ENCODE measurements at places on chromosomes 3 and 15.

GRCh38 chr15:68229386-68230156 lies at the start of gene CLN6:
CLN6 (minus strand) TSS chr15:68229728; CDS start chr15:68229584, 144 bp downstream.
- peak; percentile 83 for DNase-seq

DNA sequence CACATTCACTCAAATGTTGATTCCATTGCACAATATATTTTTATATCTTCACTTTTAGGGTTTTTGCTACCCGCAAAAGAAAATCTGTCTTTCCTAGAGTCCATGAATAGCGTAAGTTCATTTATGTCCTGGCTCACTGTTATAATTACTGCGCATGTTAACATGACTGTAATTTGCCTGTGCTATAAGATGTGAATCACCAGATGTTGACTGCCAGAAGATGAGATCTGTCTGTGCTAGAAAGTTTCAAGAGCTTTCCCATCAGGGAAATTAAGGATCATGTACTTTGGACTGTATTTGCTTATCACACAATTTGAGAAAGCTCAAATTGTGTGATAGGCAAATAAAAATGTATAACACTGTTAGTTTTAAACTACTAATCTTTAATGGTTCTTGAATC lies 322.5 kb downstream of the CHL1 start:
- no peak for DNase-seq

DNA sequence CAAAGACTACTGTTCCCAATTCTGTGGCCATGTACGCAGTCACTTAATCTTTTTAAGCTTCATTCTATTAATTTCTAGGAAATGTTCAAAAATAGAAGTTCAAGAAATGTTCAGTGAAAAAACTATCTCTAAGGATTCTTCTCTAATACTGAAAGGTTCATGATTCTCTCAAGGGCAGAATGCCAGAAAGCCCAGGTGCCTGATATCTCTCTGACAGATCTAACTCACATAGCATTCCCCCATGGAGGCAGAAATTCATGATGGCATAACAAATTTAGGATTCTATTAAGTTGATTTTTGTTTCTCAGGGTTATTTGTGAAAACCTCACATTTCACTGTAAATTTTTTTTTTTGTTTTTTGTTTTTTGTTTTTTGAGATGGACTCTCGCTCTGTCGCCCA lies 17.5 kb downstream of the CHRM5 start:
- no peak for DNase-seq

DNA sequence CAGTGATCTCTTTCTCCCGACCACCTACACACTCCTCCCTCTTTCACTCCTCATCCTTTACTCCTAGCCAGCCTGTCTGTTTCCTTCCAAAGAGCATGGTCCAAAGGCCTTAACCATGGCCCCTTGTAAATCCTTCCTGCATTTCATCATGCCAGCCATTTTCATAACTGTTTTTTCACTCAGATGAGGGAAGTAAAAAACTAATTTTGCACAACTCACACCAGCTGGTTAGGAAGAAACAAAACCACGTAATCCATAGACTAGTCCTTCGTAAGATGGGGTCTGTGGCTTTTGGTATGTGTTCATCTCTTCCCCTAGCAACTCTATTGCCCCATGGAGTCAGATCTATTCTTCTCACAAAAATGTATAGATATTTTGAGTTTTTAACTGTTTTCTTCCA lies 187.8 kb downstream of the SHOX2 start:
- DNase-seq: no peak
